ENCODE measurements at places on chromosomes 5 and 9.

DNA sequence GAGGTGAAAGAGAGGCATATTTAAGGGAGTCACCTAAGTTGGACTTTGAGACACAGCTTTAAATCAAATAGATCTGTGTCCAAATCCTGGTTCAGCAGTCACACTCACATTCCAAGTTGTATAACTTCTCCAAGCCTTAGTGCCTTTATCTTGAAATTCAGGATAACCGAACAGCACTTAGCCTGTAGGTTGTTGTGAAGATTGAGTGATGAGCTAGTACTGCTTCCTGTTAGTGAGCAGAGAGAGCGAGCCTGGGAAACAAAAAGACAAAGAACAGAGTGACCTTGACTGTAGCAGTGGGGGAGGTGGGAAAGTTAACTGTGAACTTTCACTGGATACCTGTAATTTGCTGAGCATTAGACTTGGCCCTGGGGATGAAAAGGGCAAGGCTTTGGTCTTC, 22.4 kb downstream of the MAML1 start:
- DNase-seq, result no peak

DNA sequence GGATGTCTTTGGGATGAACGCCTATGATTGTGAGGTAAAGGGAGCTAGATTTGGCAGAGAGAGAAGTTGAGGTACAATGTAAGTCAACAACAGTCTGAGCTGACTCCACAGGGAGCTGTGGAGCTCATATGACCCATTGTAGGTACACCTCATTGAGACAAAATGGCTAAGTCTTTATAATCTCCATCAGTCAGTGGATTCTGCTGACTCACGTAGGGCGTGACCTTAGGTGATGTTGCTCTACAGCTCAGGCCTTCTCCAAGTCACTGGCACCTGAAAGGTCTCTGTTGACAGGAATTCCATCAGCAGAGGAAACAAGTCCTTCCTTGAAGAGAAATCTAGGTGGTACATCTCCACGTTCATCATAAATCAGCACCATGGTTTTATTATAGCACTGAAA, 118.2 kb upstream of the PRR16 start:
- DNase-seq, result no peak

DNA sequence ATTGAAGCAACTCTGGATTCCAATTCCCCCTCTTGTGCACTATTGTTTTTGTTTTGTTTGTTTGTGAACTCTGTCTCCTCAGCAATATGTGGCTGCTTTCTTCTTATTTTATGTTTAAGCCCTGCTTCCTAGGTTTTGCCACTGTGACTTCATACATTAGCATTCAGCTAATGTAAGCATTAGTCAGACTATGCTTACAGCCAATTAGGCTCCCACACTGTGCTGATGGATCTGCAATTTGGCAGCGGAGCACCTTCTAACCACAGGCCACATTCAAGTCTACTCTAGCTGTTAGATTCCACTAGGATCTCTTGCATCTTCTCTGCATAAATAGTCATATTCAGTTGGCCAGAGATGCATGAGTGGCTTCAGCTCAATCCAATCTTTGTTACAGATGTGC, 9.6 kb upstream of the BICD2 start:
- no peak for DNase-seq

- DNase-seq, result no peak
Measured at GRCh38 chr5:11166923-11167322, 405.9 kb upstream of the DAP start.

DNA sequence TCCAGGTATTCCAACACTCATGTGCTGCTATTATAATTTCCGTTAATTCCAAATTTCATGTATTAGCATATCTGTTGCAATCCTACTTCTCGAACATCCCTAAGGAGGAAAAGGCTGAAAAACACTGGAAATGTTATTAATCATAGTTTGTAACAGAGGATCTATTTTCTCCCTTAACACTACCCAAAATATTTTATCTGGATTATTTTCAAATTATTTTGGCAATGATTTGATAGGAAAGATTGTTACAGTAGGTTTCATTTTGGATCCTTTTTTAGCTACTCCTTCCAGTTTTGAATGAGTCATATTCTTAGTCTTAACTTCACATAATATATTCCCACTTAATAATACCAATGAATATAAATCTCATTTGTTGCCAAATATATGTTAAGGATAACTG, 13.9 kb upstream of the NAA35 start:
- no peak for DNase-seq

DNA sequence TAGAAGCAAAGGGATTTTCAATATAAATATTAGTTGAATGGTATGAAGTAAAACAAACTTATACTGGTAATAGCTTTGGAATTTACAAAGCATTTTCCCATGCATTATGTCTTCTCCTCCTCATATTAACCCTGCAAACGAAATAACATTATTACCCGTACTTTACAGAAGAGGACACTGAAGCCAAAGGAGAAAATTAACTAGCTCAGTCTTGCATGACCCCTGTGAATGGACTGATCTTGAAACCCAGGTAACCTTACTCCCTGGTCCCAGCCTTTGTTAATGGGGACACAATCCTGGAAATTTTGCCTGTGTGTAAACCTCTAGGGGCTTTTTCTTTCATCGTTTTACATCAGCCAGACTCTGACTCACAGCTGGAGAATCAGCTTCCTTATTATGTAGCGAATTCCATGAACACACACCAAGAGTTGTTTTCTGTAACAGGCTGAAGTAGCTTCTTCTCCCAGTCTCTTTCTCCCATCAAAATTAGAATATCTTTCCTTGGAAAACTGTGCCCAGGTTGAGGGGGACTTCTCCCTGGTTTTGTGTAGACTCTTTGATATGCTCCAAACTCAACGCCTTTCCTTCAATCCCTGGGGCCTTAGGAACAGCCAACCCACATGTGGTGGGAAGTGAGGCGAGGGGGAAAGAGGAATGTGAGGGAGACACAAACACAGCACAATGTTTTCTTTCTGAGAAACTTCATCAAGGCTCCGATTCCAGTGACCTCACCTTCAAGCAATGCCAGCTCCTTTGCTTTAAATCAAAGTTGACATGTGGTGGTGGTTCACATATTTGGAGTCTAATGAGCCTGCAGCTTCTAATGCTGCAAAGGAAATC, 480.9 kb upstream of the PAPPA start:
- DNase-seq, result no peak

- DNase-seq, result no peak
Measured at GRCh38 chr5:151096001-151096373, 15.2 kb upstream of the TNIP1 start.

DNA sequence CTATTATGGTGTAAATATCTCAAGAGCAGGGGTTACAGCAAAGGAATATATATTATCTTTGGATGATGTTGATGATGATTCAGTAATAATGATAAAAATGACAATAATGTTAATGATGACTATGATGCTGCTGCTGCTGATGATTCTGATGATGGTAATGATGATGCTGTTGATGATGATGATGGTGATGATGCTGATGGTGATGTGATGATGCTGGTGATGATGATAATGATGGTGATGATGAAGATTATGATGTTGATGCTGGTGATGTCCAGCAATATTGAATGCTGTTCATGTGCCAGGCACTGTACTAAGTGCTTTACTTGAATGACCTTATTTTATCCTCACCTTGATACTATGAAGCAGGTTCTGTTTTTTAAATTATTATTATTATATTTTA, 226.0 kb upstream of the ANKH start:
- DNase-seq, result no peak
